Activated naive CD4-positive, alpha-beta T cell treated with anti-CD3 and anti-CD28 coated beads, Interleukin-2, amount 10 ng/mL, durations not matched to agents 7 days and 5 days (primary cell): ENCODE measurements at places on chromosomes 6 and 20.

- peak; percentile 67 for DNase-seq
Observed at GRCh38 chr6:107668743-107669474, 155.2 kb downstream of the SCML4 start.

GRCh38 chr20:46177768-46178167 is 59.7 kb downstream of the CD40 start:
- no peak for DNase-seq

- DNase-seq: no peak
Observed at GRCh38 chr6:116530436-116530835, 15.0 kb downstream of the TRAPPC3L start.

GRCh38 chr6:26312096-26312463 is 52.9 kb upstream of the BTN3A2 start:
- no peak for DNase-seq

GRCh38 chr20:1274485-1275311 is 8.6 kb downstream of the SNPH start:
- DNase-seq: no peak

DNA sequence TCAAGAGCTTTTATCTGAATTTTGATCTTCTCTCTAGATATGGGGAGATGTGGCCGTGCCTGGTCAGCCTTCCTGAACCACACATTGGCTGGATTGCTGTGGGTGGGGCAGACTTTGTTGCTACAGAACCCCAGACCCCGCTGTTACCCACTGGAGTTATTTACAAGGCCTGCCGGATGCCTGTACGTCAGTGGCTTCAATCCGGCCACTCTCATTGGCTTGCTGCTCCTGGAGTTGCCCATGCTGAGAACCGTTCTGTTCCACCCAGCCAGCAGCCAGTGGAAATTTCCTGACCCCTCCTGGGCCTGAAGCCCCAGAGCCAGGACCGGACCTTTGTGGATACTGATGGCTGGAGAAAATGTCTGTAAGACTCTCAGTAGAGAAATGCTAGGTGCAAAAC is 101.9 kb downstream of the TFAP2C start:
- no peak for DNase-seq

GRCh38 chr6:142118925-142119324 is 13.8 kb upstream of the GJE1 start:
- no peak for DNase-seq

GRCh38 chr6:105791179-105791578 is 295.0 kb upstream of the PRDM1 start:
- DNase-seq: no peak

DNA sequence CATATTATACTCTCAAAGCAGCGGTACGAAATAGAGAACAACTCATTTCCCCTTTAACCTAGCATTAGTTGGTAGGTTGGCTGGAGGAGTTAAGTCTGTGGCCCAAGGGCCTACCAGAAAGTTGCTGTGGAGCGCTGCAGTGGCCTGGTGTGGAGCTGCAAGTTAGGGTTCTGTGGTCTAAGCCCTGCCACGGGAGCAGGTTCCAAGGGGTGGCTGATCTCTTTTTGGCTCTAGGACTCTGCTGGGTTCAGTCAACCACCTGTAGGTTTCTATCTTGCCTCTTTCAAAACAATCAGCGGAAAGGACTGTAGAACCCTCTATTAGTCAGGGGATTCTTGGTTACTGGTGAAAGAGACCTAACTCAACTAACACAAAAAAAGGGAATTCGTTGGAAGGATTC is 54.5 kb upstream of the TULP4 start:
- DNase-seq: no peak

DNA sequence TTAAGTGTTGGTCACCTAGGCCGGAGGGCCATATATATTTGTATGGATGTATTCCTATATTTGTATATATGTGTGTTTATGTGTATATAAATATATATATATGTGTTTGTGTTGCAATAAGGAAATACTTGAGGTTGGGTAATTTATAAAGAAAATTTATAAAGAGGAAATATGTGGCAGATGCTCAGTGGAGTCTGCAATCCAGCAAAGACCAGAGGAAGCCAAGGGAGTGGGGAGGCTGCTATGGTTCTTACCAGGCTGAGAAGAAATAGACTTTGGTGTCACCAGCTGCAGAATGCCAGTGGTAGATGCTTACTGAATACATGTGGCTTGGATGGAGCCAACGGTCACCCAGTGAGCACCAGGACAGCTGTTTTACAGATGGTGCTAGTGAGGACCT is 97.4 kb upstream of the ELOVL5 start:
- no peak for DNase-seq

DNA sequence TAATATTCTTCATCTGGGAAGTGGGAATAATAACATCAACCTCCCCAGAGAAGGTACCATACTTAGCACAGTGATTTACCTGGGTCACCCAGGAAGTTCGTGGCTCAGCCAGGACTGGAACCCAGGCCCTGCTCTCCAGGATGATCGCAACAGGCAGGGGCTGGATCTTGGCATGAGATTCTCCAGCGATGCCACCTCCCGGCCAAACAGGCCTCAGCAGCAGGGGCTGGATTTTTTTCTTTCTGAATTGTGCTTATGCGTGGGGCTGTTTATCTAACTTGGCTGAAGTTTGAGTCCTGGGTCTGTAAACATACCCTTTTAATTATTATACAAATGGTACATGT is 129.5 kb upstream of the PTPN1 start:
- DNase-seq: no peak

DNA sequence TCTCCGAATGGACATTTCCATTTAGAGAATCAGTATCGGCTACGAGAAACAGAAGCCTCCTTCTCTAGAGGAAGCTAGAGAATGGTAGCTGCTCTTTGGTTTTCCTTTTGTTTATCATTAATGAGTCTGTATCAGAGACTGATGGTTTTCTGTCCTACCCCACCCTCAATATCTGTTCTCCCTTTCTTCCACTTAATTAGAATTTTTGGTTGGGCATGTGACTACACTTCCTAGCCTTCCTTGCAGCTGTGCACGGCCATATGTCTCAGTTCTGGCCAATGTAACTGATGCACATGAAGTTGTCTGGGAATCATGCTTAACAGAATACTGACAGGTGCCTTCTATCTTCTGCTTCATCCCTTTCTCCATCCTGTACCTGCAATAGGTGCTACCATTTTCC is 19.0 kb downstream of the RNF24 start:
- DNase-seq: no peak

DNA sequence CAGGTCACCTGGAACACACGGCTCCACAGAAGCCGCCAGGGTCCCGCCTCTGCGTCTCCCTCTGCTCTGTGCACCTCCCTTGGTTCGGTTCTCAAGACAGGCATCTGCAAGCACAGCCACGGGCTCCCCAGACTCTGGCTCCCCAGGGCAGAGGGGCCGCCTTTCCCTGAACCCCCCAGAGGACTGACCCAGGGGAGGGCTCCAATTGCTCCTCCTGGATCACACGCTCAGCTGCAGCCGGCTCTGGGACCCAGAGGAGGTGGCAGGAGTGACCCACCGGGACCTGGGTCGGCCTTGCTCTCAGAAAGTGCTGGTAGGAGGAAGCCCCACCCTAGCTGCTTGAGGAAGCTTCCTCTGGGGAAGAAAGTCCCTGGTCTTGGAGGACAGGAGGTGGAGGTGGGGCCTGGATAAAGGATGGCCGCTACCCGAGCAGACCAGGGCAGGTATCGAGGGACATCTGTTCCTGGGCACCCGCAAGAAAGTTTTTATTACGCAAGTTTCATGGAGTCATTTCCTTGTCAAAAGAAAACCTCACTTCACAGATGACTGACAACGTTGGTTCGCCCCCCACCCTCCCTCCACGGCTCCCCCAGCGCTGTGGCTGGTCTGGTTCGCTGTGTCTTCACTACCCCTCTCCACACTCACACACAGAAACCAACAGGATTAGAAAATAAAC is 103.9 kb upstream of the AFDN start:
- DNase-seq: no peak

GRCh38 chr6:80336911-80337310 is 230.4 kb downstream of the BCKDHB start:
- DNase-seq: no peak

DNA sequence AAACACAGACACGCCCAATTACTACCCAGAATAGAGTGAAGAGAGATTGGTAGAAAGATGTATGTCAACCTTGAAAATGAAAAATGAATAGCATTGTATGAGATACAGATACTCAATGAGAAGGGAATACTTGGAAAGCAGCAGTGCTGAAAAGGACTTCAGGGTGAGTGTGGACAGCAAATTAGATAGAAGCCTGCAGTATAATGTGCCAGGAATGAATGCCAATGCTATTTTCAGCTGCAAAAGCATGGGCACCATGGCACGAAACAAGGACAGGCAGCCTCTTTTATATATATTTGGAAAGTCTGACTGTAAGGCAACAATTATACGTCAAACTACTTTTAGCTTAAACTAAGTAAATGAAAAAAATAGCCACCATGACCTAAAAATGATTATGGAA is 118.2 kb downstream of the PTCHD4 start:
- DNase-seq: no peak

DNA sequence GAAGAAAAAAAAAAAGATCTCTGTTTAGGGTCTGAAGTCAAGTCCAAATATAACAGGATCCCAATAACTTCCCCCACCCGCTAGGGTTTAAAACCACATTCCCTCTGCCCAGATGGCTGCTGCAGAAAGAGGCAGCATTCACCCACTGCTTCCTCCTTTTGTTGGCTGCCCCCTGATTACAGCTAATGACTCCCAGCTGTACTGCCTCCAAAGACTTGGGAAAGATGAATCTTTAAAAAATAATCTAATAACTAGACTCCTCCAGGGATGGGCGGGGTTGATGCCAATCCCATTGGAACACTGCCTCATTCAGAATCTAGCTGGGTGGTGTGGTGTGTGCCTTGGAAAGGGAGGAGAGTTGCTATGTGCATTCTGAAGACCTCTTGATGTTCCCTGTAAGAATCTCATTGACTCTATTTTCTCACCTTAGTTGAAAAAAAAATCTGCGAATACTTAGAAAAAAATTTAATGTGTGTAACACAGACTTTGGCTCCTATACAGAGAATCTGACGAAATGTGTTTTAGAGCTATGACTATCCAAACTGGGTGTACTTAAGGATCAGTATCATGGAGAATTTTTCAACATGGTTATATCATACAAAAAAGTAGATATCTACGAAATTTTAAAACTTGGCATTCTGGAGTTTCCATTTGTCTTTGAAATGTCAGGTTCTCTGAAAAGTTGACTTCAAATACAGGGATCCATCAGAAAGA is 174.0 kb downstream of the RNF144B start:
- DNase-seq: no peak

DNA sequence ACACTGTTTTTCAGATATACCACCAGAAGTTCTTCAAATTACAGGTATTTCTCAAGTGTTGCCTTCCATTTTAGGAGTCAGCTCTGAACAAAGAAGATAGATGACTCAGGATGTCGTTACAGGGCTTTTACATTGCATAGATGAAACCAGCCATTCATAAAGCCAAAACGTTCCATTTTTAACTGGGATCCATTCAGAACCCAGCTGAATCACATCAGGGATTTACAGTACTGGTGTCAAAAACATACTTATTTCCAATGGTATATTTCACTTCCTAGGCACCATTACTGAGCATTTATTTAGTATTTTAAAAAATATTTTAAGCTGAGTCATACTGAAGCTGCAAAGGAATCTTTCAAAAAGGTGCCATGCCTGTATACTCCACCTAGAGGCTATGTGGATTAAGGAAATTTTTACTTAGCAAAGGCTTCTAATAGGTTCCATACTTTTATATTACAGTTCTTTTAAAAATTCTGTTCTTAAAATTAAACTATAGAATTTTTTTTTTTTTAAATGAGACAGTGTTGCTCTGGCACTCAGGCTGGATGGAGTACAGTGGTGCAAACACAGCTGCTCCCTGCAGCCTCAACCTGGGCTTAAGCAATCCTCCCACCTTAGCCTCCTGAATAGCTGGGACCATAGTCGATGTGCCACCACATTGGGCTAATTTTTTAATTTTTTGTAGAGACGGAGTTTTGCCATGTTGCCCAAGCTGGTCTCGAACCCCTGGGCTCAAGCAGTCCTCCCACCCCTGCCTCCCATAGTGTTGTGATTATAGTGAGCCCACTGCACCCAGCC is 2.6 kb downstream of the ASF1A start:
- no peak for DNase-seq

DNA sequence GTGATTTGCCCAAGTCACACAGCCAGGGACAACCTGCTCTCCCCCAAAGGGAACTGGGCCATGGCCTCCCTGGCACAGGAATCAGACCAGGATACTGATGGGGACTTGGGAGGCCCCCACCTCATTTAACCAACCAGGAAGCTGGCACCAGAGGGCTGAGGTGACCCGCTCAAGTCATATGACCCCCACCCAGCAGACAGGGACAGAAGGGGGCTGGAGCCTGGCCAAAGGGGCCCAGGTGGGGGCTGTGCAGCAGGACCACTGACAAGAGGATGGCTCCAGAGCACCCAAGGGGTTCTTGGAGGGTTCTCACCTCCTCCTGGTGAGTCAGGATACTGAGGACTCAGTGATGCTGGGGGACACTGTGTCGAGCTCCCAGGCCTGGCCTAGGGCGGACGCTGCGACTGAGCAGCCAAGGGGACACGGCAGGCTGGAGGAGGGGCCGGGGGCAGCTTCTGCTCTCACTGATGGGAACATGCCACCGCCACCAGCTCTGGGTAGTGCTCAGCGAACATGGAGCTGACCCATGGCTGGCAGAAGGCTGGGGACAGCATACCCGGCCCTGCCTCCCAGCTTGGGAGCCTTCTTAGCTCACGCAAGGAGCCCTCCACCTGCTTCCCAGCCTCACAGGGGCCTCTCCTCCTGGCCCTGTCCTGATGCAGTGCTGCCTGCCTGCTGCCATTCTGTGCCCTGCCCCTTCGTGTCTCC is 1.2 kb downstream of the CST7 start:
- DNase-seq: no peak

GRCh38 chr20:63343460-63344445 is 17.4 kb downstream of the CHRNA4 start:
- no peak for DNase-seq

DNA sequence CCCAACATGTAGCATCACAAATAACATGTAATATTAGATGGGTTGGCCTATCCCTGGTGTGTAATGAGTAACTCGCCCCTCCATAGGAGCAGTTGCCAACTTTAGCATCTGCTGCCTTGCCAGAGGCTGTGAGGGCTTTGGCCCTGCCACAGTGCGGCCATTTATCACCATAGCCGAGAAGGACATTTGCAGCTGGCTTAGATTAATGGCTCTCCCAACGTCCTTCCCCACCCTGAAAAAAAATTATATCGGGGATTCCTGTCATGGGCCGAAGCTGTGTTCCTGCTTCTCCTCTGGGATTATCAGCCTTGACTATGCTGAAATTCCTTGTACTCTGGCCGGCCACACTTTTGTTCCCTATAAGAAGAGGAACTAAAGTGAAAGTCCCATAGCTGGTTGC is 7.6 kb upstream of the ADIG start:
- DNase-seq: no peak

DNA sequence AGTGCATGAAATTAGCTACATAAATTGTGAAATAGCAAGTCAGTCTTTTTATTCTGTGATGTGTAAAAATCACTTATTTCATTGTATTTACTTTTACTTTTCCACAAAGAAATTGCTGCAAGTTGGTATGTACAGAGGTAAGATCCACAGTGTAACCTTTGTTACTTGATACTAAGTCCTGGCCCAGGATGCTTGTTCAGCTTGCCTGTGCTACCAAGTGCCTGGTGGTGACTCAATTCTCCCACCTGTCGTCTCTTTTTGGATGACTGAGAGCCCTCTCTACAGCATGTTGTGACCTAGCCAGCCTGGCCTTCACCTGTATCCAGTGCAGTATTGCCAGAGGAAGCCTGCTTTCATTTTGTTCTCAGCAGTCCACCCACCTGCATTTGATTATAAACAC is 54.9 kb downstream of the ANKRD6 start:
- DNase-seq: no peak

GRCh38 chr6:166955121-166955864 is 1.1 kb downstream of the RNASET2 start:
- DNase-seq: peak; percentile 53

- no peak for DNase-seq
Observed at GRCh38 chr6:84815896-84816735, 51.7 kb upstream of the TBX18 start.
